ENCODE measurements at places on chromosomes 5 and 9.
A peak's percentile ranks its signal among the peaks of the same experiment; 100 is the strongest.

GRCh38 chr9:122265149-122265915 lies 650 bp downstream of the MRRF start:
- DNase-seq: no peak

DNA sequence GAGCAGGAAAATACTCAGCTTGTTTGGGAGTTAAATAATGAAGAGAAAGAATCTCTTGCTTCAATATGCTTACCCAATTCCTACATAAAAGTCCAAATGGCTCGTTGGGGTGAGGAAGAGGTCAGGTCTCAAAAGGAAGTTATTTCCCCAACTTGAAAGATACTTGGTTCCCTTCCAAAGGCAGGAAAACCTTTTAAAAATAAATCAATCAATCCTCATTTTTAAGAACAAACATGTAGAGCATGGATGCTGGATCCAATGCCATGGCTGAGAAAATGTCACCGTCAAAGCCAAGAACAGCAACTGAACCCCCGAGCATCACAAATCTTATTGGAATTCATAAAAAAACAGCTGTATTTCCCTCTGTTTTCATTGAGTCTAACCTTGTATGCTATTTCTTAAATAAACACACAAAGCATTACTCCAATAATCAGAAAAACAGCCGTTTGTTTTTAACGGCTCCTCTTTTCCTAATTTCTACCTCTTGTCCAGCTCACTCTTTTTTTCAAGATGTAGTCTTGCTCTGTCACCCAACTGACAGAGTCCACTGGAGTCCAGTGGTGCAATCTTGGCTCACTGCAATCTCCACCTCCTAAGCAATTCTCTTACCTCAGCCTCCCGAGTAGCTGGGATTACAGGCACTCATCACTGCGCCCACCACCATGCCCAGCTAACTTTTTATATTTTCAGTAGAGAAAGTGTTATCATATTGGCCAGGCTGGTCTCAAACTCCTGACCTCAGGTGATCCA lies 140.7 kb downstream of the GNA14 start:
- no peak for DNase-seq

DNA sequence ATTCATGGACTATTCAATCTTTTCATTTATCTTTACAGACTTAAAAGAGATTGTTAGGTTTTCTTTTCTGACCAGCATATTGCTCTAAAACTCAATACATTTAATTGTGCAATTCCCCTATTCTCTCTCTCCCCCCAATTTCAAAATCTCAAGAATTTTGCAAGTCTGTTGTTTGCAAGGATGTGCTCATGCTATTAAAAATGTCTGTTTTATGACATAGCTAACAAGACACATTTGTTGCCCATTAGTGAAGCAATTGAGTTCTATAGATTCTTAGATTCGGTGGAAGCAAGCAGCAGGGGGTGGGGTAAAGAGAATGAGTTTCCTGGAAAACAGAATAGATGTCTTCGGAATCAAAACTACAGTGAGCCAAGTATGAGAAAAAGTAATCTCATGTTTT lies 8.5 kb upstream of the CSNK1A1 start:
- no peak for DNase-seq

DNA sequence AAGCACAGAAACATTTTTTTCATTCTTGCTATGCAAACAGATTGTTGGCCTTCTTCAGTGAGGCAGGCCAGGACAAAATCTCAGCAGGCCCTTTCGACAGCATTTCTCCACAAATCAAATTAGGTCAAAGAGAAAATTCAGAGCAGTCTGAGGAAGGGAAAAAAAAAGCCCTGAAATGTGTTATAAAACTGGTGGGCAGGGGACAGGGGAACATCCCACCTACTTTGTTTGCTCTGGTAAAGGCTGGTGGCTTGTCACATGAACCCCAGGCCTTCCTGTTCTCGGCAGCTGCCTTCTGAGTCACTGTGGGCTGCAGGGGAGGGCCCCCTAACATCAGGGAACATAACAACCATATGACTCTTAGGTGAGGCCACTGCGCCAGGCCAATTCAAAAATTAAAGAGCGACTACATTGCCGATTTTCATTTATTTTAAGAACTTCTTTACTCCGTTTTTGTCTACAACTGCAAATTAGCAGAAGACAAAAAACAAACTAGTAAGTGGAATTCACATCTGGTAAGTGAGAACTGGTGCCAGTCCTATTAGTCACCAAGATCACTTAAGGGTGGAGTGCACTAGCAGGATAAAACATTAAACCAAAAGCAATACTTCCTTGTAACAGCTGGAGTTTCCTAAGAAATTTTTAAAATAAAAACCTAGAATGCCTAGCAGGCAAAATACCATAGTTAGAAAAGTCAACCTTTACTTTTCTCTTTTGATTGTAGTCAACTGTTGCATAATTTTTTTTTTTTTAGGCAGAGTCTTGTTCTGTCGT lies 46.2 kb upstream of the DENND4C start:
- DNase-seq: no peak

DNA sequence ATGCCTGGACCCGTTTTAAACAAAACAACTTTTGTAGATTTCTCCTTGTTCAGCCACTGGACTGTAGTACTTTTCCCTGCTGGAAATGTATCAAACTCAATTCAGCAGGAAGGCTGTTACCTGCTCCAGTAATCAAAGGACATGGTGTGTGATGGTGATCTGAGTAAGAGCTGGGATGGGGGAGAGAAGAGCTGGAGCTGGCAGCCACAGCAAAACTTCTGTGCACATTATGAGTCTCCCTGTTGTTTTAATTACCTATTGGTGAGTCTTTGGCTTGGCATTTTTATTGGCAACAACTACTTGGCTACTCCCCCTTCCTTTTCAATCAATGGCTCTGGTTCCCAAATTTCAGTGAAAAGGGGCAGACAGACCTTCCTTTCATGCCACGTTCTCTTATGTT lies 9.7 kb downstream of the NREP start:
- no peak for DNase-seq

DNA sequence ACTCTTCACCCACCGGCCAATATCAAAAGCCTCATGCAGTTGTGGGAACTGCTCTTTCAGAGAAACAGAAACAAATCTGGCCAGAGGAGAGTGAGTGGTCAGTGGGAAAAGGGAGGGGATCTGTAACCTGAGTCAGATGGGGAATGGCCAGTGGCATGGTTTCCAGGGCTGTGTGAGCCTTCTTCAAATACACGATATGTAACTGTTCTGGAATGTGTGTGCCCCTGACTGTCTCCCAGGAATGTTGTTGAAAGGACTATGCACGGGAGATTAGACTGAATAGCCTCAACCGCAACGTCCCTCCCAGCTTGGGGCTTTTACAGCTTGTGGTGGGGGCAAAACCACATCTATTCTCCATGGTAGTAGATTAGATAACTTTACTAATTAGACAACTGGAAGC lies 60.8 kb downstream of the SH3TC2 start:
- no peak for DNase-seq

DNA sequence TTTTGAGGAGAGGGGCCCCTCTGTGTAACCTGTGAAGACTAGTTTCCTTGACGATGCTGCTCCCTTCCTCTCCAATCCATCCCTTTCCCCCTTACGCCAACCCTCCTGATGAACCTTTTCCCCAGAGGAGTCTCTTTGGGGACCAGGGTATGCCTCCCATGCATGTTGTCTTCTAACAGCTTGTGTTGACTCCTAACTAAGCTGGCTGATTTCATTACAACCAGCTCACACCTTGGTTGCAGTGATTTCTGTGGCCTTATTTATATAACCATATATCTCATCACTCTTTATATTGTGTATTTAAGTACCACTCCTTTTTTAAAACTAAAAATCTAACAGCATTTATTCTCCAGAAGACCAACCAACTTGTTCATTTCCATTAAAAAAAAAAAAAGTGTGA lies 42.5 kb downstream of the SFXN1 start:
- DNase-seq: no peak

DNA sequence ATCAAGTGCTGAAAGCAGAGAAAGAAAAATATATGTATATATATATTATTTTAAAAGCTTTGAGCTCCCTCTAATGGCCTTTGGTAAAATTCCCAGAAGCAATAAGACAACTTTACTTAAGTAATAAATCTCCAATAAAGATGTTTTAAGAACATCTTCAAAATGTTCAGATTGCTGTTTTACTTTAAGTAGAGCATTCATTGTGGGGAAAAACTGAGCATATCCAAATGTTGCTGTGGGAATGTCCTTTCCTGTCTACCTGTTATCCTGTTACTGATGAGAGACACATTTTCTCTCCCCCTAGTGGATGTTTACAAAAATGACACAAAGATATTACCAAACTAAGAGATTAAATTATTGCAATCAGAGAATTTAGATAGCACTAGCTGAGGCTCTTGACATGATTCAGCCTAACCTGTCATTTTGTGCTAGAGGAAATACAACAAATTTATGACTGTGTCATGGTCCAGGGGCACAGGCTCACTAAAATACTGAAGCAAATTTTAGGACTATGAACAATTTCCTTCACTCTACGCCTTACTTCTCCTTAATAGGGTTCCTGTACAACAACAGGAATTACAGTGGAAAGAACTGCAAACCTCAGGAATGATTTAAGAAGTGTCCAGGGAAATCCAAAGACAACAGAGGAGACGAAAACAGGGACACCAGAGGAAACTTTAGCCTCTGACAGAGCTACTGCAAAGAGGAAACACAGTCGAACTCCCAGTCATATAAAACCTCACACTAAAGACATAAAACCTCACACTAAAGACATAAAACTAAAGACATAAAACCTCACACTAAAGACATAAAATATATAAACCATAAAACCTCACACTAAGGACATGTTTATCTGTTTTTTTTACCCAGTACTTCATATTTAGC lies 24.3 kb upstream of the PRRC1 start:
- DNase-seq: peak; percentile 47

DNA sequence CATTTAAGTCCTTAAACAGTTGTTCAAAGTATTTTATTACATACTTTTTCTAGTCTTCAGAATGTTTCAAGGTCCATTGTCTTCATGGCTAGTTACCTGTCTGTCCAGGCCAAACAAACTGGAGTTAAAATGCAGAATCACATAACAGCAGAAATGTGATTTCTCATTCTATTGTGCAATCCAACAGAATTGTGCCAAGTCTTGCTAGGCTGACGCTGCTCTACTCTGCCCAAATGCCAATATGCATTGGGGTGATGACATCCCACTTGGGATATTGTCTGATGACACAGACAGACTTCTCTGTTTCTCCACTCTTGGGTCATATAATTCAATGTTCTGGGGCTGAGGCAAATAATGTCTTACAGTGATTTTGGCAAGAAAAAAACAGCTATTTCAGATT lies 5.2 kb upstream of the SLC22A5 start:
- no peak for DNase-seq

DNA sequence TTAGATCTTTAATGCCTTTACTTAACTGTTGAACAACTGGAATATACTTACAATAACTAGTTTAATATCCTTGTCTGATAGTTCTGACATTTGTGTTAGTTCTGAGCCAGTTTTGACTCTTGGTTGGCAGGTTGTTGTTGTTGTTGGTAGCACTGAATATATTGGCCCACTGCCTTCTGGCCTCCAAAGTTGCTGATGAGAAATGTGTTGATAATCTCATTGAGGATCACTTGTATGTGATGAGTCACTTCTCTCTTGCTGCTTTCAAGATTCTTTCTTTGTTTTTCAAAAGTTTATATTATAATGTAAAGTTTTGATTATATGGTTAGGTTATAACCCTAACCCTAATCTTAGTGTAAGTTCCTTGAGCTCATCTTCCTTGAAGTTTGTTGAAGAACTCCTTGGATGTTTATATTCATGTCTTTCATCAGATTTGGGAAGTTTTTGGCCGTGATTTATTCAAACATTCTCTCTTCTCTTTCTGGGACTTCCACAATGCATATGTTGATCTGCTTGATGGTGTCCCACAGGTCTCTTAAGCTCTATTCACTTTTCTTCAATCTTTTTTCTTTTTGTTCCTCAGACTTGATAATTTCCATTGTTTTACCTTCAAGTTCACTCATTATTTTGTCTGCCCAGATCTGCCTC lies 149.7 kb downstream of the FGF18 start:
- DNase-seq: no peak

DNA sequence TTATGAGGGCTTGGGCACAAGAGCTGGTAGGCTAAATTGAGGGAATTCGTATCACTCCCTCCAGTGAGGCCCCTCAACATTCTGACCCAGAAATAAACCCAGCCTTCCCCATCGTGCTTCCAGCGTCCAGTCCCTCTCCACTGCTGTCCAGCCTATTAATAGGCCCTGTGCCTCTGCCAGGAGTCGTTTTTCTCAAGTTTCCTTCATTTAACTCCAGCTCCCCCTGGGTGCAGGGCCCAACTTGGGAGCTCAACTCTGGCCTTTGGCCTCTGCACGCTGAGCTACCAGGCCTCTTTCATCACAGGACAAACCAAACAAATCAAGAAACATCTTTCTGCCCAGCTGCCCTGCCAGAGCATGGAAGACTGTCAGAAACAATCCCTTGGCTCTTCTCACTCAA lies 10.0 kb downstream of the HBEGF start:
- DNase-seq: no peak

DNA sequence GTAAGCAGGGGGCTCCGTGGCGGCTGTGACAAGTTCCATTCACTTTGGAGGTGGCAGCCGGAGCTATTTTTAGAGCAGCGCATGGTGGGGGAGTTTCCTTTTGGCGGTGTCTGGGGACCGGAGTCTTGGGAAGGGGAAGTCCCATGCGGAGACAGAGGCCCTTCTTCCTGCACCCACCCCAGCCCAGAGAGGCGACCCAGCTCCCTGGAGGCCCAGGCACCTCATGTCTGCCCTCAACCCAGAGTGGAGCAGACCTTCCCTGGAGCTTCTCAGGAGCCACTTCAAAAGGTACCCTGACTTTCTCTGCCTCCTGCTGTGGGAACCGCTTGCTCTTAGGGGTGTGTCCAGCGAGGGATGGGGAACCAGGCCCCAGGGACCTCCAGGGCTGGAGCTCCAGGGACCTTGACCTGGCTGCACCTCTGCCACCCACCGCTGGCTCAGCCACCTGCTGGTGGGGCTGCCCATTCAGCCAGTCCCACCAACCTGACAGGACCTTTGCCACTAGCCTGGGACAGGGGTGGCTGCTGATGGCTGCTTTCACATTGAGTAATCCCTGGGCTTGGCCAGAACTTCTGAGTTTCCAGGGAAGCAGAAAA lies 34.1 kb downstream of the NEK6 start:
- no peak for DNase-seq

- DNase-seq: no peak
These were observed 273.2 kb downstream of the SYK start for GRCh38 chr9:91074866-91075265.

DNA sequence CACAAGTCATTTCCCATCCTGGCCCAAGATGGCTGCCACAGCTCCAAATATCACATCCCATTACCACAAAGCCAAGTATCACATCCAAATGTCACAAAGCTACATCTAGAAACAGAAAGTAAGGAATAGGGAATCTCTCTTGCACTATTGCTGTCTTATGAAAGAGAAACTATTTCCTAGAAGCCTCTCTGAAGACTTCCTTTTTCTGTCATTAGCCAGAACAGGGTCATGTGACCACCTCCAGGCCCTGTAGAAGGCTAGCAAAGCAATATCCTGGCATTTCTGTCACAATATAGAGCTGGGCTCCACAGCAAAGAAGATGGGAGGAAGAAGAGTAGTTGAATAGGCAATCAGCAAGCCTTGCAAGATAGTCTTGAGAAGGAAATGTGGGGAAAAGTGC lies 99.2 kb downstream of the SH3TC2 start:
- DNase-seq: no peak

- no peak for DNase-seq
These were observed 567.0 kb downstream of the EBF1 start for GRCh38 chr5:158532739-158533138.
